Renal cortical epithelial cell (primary cell): ENCODE measurements at places on chromosomes 11 and 22. TPM values are rescaled to one million over a fixed set of nuclear protein-coding genes. Genes with fewer than 3 reads are reported as not detected.
A peak's percentile ranks its signal among the peaks of the same experiment; 100 is the strongest.

The OR51E2 gene
- not detected in 2 replicates for total RNA-seq

The TEX54 gene
- total RNA-seq, result not detected in 2 replicates

The PLEKHB1 gene
- total RNA-seq, result 3.5 and 4.2 TPM in 2 replicates

The PANX3 gene
- not detected in 2 replicates for total RNA-seq

GRCh38 chr22:44728761-44729324 lies 23.5 kb upstream of the ARHGAP8 start:
- DNase-seq, result no peak

GRCh38 chr22:45413013-45413367 lies 409 bp downstream of the SMC1B start:
- no peak for DNase-seq

- peak; percentile 33 for DNase-seq
Observed at GRCh38 chr11:45145379-45146071, 914 bp upstream of the PRDM11 start.

- DNase-seq, result no peak
Observed at GRCh38 chr22:25452116-25452700, 112.3 kb upstream of the GRK3 start.

DNA sequence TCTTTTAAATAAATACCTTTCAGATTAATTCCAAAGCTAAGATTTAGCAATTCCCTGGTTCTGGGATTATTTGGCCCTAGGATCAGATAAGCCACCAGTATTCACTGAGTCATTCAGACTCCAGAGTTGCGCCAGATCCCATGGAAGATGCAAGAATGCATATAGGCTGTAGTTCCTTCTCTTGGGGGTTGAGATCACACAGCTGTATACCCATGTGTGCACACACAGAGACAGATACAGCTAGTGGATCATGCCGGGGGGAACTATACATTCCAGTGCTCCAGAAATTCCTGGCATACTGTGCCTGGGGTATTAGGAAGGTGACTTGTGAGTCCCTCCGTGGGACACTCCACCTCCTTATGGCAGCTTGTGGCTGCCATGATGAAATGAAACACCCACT lies 75.4 kb downstream of the ZBTB16 start:
- peak; percentile 39 for DNase-seq

- DNase-seq, result peak; percentile 70
Observed at GRCh38 chr11:105144887-105145286, 5.3 kb upstream of the CARD18 start.
